Renal cortex interstitium (tissue), 15 donors: ENCODE measurements at places on chromosomes 3 and 15. TPM values are rescaled to one million over a fixed set of nuclear protein-coding genes. Genes with fewer than 3 reads are reported as not detected.

GRCh38 chr3:43390255-43390588 is 103.9 kb downstream of the SNRK start:
- no peak for DNase-seq

- DNase-seq = no peak
Observed at GRCh38 chr15:100703671-100704070, 101.3 kb downstream of the ASB7 start.

Gene SUSD5
- polyA plus RNA-seq = 5.3 TPM

- DNase-seq = no peak
Observed at GRCh38 chr3:51798411-51798963, 19.4 kb upstream of the IQCF6 start.

Gene CIP2A
- 20.9 TPM for polyA plus RNA-seq

Gene PPP1R14D
- 0.61 TPM for polyA plus RNA-seq
